ENCODE measurements at places on chromosomes 16 and 17.

DNA sequence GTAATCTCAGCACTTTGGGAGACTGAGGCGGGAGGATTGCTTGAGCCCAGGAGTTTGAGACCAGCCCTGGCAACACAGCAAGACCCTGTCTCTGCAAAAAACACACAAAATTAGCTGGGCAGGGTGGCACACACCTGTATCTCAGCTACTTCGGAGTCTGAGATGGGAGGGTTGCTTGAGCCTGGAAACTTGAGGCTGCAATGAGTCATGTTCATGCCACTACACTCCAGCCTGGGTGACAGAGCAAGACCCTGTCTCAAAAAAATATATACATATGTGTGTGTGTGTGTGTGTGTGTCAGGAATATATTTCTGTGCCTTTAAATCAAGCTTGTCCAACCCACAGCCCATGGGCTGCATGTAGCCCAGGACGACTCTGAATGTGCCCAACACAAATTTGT is 55.2 kb downstream of the CRISPLD2 start:
- peak; percentile 48 for DNase-seq

GRCh38 chr17:44209786-44210341 is 9.6 kb downstream of the UBTF start:
- no peak for DNase-seq

GRCh38 chr16:5026664-5027063 is 7.1 kb downstream of the NAGPA start:
- no peak for DNase-seq

DNA sequence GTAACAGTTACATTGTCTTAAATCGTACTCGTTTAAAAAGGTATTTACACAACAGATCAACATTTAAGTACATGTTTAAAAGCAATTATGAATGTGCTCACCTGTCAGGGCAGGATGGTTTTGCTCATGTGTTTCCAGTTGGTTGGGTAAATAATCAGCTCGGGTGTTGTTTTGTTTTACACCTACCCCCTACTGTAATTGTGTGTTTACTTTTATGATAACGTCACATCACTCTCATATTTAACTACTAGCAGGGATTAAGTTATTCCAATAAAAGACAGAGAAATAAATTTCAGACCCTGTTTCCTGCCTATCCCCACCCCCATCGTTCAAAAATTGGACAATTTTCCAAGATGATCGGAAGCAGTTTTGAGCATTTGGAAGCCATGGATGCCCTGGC is 390.2 kb downstream of the SEC14L1 start:
- no peak for DNase-seq

DNA sequence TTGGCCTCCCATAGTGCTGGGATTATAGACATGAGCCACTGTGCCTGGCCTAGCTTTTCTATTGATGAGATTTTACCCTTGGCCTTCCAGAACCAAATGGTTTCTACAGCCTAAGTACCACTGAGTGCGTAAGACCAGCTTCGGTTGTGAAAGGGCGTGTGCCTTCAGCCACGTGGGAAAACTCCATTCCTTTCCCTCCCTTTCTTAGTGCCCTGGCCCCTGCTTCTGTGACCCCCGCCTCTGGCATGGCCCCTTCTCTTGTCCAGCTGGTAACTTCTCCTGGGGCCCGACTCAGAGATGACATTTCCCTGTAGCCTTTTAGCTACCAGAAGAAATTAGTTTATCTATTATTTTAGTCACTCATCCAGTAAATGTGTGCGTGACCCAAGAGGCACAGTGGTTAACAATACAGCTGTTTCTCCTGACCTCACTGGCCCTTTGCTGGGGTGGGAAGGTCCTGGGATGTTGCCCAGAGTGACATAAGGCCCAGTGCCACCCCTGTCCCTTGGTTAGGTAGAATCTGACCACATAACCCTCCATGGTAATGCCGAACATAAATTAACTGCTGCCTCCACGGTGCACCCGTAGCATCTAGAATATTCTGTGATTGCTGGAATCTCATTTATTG is 97.3 kb downstream of the PLCG2 start:
- DNase-seq, result no peak

- no peak for DNase-seq
These were observed 31.4 kb upstream of the MEAK7 start for GRCh38 chr16:84535851-84536250.

DNA sequence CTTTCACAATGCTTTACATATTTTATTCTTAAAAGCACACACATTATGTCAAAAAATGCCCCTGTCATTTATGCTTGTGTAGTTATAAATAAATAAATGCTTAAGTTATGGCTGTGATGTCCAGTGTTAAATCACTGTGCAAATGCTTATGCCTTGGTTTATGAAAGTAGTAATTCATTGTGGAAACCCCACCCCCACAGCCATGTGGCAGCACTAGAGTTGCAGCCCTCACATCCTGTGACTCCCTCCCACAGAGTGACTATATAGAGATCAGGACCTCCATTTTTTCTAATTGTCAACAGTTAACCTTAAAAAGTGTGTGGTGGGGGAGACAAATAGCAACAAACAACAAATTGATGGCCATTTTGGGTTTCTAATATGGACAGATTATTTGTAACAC is 2.4 kb downstream of the SKAP1 start:
- no peak for DNase-seq

- DNase-seq, result no peak
These were observed 48.7 kb downstream of the DNAH17 start for GRCh38 chr17:78528541-78528940.

GRCh38 chr16:85641776-85642176 is 28.7 kb downstream of the GSE1 start:
- peak; percentile 7 for DNase-seq

- no peak for DNase-seq
These were observed 71.4 kb upstream of the WSB1 start for GRCh38 chr17:27222515-27222914.

DNA sequence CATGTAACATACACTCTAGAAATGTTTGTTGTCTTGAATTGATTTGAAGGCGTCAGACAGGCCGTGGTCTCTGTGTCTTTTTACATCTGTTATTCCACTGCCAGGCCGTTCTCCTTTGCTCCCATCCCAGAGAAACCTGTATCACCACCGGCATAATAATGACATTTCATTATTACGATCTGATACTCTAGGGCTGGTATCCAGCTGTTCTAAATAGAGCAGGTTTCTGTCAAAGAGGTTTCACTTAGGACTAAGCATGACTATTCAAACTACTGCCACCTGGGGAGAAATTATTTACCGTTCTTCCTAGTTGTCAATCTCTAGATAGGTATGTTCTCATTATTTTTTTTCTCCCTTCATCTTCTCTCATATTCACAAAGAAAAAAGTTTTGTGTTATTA is 1016.2 kb upstream of the EEF2KMT start:
- no peak for DNase-seq

DNA sequence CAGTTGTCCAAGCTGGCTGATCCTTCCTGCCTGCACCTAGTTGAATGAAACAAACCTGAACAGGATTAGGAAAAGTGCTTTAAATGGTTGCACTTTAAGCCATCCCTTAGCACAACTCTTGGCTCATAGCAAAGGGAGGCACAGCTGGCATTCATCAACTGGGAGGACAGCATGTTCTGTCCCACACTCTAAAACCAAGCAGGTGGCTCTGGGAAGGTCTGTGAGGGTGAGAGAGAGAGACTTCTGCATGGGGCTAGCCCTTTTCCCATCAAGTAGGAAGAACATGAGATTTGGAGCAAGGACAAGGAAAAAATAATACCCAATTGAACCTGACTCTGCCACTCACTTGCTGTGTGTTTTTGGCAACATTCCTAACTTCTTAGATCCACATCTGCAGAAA is 140.9 kb upstream of the CCL2 start:
- DNase-seq, result no peak

GRCh38 chr16:17470908-17471718 is at the start of gene XYLT1:
Gene XYLT1, minus strand, starts transcription at chr16:17470960. Its CDS starts 164 bp downstream, at chr16:17470796.
- peak; percentile 30 for DNase-seq

DNA sequence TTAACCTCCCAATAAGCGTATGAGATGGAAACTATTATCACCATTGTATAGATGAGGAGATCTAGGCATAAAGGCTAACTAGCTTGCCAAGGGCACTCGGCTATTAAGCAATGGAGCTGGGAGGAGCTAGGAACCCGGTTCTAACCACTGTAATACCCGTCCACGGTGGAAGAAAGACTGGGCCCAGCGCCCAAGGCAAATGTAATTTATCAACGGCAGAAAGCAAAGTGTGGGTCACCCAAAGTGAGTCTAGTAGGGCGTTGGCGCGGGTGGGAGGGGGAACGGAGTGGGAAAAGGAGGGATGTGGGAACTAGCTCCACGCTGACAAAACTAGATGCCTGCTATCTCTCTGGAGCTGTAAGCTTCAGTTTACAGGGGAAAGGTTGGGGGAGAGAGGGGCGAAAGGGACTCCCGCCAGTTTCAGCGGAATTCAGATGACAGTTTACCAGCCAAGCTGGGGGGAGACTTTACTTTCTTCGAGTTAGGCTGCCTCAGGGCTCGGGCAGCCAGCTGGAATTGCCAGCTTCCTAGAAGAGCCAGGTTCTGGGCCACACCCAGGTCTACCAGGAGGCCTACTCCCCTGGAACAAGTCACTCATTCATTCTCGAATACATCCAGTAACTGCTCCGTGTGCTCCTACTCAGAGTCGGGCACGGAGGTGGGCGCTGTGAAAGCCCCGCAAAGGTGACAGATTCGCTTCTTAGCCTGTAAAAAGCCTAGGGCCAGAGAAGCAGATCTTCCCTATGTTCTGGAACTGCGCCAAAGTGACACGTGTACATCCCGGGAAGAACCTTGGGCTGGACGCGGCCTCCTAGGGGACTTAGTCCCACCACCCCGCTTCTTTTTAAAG is 837 bp downstream of the LRRC59 start:
- peak; percentile 79 for DNase-seq

DNA sequence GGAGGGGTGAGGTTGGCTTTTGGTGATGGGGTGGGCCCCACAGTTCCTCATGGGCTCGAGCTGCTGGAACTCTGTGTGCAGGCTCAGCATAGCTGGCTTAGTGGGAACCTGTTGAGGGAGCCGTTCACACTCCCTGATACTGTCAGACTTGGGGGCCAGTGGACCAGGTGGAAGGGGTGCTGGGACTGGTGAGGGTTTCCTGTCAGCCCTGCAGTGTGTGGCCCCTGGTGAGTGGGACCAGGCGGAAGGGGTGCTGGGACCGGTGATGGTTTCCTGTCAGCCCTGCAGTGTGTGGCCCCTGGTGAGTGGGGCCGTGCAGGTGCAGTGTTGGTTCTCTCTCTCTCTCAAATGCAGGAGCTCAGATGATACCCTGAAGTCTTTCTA is 45.1 kb upstream of the ZNF750 start:
- DNase-seq, result no peak

- DNase-seq, result peak; percentile 44
These were observed 119.2 kb upstream of the PMFBP1 start for GRCh38 chr16:72291121-72291520.

- peak; percentile 25 for DNase-seq
These were observed 46.8 kb upstream of the MRTFB start for GRCh38 chr16:14024283-14024682.

- DNase-seq, result no peak
These were observed 40.0 kb upstream of the TAC4 start for GRCh38 chr17:49887744-49888360.

DNA sequence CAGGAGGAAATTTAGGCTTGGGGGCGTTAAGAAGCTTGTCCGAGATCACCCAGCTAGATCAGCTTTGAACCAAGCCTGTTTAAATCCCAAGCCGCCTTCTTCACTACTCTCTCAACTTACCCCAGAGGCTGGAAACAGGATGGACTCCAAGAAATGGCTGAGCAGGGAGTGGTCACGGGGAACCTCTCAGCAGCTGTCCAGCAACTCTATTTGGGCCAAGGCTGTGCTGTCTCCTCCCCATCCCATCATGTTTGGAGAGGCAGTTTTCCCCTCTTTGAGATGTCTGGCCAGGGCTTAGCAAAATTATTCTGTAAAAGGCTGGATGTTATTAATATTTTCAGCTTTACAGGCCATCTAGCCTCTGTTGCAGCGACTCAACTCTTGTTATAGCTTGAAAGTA is 305.7 kb downstream of the RBFOX1 start:
- DNase-seq, result no peak

GRCh38 chr16:30076276-30076791 is 540 bp downstream of the PPP4C start:
- DNase-seq, result no peak

DNA sequence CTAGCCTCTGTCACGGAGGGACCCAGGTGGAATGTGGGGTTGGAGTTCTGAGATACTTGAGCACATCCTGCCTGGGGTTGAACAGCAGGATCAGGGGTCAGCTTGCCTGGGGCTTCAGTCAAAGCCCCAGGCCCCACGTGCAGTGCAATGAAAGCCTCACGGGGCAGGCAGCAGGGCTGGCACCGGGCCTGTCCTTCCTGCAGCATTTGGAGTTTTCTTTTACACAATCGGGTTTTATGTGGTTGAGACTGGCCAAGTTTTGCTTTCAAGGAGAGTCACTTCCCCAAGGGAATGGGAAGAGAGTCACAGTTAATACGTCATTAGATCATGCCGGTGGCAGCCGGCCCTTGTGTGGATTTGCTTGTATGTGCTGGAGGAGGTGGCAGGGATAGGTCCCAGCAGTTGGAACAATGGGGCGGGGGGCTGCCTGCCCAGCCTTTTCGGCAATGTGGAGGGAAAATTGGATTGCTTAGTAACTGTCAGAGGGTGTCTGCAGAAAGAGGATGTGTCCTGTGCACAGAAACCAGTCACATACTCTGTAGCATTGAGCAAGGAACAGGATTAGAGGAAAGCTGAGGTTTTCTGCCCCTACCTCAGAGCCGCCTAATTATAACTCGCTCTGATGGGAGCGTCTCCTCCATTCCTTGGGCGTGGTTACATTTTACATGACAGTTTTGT is 4.5 kb downstream of the RMI2 start:
- DNase-seq, result peak; percentile 48
